ENCODE measurements at places on chromosomes 12 and 14.
A peak's percentile ranks its signal among the peaks of the same experiment; 100 is the strongest.

- DNase-seq = no peak
Measured at GRCh38 chr12:92012691-92013090, 133.0 kb downstream of the BTG1 start.

DNA sequence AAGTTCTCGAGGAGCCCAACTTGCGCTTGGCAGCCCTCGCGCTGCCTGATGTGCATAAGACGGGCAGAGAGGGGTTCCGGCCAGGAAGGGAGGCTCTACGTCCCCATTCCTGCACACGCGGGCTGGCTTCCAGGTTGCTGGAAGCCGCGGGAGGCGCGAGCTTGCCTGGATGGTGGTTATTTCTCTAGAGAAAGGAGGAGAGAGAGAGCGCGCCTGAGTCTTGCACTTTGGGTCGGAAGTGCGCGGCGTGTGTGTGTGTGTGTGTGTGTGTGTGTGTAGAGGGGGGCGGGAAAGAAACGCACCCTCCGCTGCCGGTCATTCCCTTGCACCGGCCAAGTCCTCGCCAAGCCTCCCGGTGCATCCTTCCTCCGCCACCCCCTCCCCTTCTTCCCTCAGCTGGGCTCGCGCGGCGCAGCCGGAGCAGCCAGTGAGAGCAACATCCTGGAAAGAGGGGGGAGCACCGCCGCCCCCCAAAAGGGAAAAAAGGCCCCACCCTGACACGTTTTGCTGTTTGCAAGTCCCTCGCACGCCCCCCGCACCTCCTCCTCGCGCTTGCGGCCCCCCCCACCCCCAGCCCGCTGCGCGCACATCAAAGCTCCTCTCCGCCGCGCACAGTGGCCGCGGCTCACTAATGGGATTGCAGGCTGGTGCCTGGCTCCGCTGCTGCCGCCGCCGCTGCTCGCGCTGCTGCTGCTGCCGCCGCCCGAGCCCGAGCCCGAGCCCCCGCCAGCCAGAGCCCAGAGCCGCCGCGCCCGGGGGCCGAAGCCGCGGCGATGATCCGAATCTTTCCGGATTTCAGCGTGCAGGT lies 4.4 kb upstream of the NPAS3 start:
- DNase-seq = no peak

DNA sequence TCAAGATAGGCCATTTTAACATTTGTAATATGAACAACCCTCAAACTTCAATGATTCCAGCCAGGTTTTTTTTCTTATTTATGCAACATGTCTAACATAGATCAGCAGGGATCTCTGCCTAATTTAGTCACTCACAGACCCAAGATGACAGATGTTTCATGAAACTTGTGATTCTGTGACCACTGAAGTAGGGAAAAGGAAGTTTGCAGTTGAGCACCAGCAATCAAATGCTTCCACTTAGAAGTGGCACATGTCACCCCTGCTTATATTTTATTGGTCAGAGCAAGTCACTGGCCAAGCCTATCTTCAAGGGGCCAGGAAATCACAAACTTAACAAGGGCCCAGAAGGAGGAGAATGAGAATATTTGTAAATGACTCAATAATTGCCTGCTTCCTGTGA lies 150.6 kb downstream of the BCAT1 start:
- DNase-seq = no peak

DNA sequence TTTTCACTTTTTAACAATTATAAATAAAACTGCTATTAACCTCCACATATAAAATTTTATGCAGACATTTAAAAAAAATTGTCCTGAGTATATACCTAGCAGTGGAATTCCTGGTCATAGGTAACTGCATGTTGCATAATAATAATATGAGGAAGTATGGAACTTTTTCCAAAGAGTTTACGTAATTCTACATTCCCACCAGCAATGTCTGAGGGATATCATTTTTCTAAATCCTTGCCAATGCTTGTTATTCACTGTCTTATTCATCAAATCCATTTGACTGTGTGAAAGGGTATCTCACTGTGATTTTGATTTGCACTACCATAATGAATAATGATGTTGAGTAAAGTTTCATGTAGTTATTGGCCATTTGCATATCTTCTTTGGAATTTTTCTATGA lies 393.8 kb downstream of the LRFN5 start:
- no peak for DNase-seq

GRCh38 chr12:65990592-65990991 lies 140.0 kb downstream of the LLPH start:
- DNase-seq = no peak

DNA sequence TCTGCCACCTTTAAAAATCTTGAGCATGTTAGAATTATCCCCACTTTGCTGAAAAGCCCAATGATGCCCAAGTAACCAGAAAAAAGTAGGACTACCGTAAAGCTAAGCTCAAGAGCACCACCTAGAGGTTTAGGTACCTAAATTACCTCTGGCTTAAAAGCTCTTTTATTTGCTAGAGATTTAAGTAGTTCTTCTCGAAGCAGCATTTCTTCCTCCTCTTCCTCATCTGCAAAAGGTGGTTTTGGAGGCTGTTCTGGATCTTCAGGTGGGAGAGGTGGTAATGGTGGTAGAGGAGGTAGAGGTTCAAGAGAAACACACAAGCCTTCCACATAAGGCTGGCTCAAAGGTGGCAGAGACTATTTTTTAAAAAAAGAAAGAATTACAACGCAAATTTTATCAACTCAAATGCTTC lies 26.9 kb downstream of the ZFC3H1 start:
- DNase-seq = peak; percentile 45

DNA sequence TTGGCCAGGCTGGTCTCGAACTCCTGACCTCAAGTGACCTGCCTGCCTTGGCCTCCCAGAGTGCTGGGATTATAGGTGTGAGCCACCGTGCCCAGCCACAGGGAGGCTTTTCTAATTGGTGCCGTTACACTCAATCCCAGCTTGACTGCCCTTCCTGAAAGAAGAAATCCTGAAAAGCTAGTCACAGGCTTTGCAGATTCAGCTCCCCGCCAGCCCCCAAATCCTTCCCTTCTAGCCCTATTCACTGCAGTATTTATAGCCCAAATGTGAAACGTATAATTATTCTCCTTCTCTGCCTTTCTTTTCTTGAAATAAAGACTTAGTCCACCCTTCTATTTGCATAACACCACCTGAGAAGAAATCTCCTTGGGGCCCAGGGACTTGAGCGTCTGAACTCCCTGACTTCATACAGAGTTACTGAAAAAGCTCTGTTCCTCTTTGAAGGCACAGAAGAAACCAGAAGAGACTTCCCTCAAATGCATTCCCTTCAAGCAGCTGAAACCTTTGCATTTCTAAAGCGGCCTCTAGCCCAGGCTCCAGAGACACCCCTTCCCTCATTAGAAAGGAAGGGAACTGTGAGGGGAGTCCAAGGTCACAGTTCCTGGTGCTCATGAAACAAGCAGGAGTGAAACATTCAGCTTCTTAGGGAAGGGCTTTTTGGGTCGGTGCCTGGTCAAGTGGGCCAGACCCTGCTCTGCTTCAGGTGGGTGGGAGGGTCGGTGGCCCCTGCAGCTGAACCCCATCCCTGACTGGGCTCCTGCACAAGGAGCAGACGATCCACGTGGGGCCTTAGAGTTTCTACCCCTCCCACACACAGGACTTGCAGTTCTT lies 42.3 kb upstream of the BATF start:
- DNase-seq = no peak

- no peak for DNase-seq
Measured at GRCh38 chr12:42213023-42213422, 25.0 kb downstream of the YAF2 start.

- DNase-seq = peak; percentile 19
Measured at GRCh38 chr14:65100922-65101541, 1.3 kb downstream of the MAX start.

- no peak for DNase-seq
Measured at GRCh38 chr12:68633614-68634558, 23.2 kb downstream of the RAP1B start.

DNA sequence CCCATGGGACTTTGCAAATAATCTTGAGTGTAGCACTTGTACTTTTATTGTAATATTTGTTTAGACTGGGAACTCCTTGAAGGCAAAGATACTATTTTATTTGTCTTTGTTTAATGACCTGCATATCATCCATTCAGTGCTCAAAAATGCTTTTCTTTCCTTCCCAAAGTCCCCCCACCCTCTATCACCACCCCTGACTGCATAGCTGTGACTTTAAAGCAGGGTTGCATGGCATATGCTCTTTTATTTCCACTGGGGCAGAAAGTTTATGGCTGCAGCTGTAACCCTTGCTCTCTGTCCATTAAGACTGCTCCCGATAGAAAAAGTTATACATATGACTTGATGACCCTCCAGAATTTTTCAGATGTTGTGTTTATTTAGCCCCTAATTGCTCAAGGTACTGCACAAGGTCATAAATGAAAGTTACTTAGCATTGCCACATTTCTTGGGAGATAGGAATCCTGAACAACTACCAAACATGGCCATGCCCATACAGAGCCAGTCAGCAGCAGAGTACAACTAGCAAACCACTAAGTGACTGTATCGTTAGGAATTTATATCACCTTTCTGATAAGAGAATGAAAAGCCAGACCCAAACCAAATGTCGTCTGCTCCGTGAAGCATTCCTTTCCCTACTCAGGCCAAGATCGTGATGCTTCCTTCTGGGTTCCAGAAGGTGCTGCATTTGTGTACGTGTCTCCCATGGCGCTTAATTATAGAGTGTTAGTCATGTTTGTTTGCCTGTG lies 114.3 kb downstream of the DIP2B start:
- no peak for DNase-seq

GRCh38 chr12:20101046-20101445 lies 267.3 kb upstream of the PDE3A start:
- no peak for DNase-seq

DNA sequence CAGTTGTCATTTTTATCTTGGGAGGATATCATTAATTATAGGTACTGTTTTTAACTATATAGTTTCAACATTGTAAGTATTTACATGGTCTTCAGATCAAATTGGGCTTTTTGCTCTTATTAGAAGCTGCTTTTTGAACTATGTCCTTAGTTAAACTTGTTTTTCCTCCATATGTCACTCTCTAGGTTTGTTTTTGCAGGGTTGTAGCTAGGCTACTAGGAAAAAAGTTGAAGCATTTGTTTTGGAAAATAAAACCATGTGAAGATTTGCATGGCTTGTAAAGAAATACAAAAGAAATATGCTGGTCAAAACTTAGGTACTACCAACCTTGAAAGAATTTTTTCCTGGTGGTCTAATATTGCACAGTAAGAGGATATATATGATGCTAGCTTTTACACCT lies 3.4 kb downstream of the ARID2 start:
- no peak for DNase-seq

GRCh38 chr14:103436533-103436932 lies 51.3 kb downstream of the MARK3 start:
- no peak for DNase-seq

DNA sequence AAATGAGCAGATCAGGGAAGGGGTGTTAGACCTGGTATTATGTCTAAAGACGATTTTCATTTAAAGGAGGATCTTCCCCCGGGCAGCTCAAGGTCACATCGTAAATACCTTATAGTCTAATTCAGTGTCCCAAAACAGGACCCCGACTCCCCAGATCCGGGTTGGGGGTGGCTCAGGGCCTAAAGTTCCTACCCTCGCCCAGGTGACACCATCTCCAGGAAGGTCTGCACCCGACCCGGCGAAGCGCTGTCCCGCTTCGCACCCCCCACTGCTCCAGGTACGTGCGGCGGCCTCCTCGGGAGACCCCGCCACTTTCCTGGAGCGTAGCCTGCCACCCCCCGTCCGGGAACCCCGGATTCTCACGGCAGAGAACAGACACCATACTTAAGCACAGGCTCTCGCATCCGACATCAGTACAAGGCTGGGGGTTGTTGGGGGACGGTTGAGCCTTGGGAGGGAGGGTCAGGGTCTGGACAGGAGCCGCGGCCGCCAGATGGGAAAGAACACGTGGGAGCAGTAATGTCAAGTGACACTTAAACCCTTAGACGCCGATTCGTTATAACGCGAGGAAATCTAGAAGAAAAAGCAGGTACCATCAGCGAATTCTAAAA lies 556 bp downstream of the TIMM9 start:
- DNase-seq = peak; percentile 45

GRCh38 chr12:122961531-122962329 lies 4.5 kb downstream of the ABCB9 start:
- no peak for DNase-seq

DNA sequence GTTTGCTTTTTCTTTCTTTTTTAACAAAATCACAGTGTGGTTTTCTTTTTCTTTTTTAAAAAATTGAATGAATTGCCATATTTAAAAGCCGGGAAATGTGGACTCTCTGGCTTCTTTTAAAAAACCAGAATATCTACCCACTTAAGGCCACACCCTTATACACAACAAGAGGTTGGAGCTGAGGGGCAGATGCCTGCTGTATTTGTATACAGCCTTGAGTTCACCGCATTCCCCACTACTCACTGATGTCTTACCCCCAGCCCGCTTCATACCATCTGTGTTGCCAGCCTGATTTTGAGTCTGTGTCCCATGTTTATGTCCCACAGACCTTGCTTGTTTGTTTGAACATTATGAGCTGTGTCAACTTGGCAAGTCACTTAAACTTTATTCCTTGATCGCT lies 14.3 kb downstream of the JDP2 start:
- no peak for DNase-seq

DNA sequence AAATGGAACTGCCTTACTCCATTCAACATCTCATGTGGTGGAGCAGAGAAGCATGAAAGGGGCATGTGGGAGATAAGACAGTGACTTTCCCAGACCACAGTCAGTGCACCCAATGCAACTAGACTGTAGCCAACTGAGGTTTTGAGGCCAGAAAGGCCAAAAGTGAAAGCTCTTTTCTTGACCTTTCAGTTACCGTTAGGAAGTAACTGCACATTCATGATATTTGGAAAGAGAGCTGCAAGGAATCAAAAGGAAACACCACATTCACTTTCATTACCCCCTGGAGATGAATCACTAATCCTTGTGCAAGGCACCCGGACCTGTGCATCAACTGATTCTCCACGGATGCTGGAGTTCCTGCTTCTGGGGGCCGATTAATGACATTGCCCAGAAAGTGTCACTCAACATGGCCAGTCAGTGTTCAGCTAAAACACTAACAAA lies 72.9 kb upstream of the ELK3 start:
- peak; percentile 93 for DNase-seq

DNA sequence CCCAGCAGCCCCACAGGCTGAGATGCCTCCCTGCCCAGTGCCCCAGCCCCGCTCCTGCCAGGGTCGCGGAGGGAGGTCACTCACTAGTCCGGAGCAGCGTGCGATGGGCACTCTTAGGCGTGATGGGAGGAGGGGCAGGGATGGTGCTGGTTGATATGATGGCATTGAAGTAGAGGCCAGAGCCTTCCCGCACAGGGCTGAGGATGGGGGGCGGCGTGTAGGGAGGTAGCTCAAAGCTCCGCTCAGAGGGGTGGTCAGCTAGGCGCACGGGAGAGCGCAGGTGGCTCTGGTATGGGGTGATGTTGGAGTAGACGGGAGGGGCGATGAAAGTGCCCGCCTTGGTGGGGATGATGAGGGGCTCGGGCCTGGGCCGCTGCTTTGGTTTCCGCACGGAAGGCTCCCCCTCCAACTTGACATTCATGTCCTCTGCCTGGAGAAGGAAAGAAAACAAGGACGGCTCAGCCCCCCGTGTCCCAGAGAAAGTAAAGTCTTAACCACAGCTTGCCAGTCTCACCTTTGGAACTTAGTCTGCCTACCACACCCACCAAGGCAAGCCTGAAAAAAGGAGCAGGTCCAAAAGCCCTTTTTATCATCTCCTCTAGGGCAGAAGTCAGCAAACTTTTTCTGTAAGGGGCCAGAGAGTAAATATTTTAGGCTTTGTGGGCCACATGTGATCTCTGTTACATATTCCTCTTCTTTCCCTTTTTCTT lies 15.5 kb upstream of the PNMA1 start:
- no peak for DNase-seq
